ENCODE measurements at places on chromosomes 7 and 10.

DNA sequence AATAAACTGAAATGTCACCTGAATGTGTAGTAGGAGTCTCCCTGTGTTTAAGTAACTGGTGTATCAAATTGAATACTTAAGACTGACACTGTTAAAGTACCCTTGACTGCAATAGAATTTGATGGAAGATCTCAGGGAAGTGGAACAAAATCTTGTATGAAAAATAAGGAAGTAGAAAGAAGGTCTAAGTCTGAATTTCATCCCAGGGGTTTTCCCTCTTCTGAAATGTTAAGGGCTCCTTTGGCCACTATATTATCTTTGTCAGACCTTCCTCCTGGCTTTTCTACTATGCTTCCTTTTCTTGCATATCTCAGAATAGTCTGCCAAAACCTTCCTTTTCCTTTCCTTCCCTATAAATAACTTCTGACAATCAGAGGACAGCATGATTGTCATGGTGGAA, 59.6 kb downstream of the BLNK start:
- DNase-seq: peak; percentile 67

DNA sequence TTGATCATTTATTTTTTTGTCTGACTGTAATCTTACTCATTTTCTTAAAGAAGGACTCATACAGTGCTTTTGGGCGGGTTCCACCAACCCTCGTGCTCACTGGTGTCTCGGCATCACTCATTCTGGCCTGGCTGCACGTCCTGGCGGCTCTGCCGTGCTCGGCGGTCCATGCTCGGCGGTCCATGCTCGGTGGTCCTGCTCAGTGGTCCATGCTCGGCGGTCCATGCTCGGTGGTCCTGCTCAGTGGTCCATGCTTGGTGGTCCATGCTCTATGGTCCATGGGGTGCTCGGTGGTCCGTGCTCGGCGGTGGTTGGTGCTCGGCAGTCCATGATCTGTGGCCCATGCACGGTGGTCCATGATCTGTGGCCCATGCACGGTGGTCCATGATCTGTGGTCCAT, 72.5 kb downstream of the WDR37 start:
- no peak for DNase-seq

DNA sequence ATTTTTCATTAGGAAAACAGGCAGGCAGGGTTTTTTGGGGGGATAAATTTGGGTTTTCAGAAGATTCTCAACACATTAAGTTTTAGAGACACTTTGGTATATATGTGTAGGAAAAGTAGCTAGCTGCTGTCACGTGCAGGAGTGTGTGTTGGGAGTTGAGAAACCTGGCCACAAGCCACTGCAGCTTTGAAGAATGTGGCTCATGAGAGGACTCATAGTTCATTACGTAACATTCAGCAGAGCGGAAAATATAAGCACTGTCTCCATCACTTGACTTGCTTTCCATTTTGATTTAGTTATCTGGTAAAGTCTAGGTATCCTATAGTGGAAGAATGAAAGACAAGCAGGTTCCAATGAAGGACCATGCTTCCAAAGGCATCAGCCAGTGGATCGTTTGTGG, 31.2 kb downstream of the SMNDC1 start:
- DNase-seq: peak; percentile 88

- peak; percentile 62 for DNase-seq
These were observed 2.9 kb upstream of the ADAM8 start for GRCh38 chr10:133279326-133280226.

DNA sequence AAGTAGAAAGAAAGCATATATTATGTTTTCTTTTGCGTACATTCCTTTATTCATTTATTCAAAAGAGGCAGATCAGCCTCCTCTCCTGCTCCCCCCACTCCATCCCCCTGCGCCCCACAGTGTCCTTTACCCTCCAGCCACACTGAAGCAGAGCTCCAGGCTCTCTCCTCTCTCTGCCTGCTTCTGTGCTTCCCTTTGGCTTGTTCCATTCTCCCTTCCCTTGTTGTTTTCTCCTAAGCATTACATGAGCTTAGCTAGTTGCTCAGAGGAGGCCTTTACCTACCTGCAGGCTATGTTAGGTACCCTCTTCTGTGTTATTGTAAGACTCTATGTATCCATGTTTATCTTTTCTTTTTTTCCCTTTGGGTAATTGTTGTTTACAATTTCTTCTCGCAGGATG, 27.4 kb downstream of the CNNM2 start:
- DNase-seq: no peak

DNA sequence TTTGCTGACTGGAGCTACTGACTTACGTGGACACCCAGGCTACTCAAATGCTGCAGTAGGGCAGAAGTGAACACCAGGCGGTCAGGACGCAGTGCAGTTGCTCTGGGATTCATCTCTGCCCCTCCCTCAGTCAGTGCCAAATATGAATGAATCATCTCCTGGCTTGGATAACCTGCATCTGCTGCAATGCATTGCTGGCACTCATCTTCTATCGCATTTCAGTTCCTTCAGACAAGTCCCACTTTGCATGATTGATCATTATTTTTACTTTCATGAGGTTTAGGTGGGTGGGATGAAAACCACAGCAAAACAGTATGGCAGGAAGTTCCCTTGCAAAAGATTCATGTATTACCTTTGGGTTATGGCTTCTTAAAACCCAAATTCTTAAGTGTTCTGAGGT, 224.6 kb upstream of the NRP1 start:
- no peak for DNase-seq

DNA sequence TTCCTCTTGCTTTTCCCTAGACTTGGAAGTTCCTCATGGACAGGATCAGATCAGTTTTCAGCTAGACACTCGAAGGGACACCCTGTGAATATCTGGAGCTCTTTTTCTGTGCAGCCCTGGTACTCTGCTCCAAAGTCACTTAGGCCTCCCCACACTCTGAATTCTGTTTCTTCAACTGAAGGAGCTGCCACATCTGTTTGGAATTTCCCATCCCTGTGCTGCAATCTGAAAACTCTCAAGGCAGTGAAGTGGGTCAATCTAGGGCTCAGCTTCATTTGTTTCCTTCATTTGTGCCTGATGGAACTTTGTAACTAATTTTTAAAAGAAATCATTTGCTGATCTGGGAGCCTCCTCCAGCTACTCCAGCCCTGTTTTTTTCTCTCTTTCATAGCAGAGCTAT, 9.6 kb downstream of the EPC1 start:
- peak; percentile 31 for DNase-seq

- DNase-seq: no peak
These were observed 125.6 kb upstream of the STEAP4 start for GRCh38 chr7:88432301-88432700.

DNA sequence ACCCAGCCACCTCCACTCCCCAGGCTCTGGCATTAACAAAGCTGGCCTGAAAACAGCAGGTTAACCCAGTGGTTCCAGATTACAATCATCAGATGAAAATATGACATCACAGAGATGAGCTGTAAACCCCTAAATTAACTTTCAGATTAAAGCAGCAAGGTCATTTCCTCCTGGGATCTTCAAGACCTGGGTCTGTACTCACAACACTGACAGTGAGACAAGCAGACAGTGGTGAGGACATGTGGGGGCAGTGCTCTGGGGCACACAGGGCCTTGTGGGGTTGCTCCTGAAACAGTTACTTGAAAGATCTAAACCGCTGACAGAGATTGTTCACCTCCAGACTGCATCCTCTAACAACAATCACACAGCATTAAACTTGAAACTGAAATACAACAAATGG, 134.1 kb downstream of the ZNF438 start:
- no peak for DNase-seq

- no peak for DNase-seq
These were observed 126.7 kb downstream of the ARL4A start for GRCh38 chr7:12814107-12814506.

DNA sequence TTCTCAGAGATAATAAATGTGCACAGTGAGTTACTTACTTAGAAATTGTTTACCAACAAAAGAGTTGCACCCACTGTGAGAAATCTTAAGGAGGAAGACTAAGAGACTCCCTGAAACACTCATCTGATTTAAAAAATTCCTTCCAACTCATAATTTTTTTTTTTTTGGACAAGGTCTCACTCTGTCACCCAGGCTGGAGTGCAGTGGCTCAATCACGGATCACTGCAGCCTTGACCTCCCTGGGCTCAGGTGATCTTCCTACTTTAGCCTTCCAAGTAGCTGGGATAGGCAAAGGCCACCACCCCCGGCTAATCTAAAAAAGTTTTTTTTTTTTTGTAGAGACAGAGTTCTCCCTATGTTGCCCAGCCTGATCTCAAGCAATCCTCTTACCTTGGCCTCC, 36.0 kb downstream of the MALSU1 start:
- DNase-seq: no peak

- no peak for DNase-seq
These were observed 26.8 kb downstream of the TACR2 start for GRCh38 chr10:69389827-69390490.

- peak; percentile 93 for DNase-seq
These were observed 40.6 kb upstream of the PIK3CG start for GRCh38 chr7:106824458-106824857.

DNA sequence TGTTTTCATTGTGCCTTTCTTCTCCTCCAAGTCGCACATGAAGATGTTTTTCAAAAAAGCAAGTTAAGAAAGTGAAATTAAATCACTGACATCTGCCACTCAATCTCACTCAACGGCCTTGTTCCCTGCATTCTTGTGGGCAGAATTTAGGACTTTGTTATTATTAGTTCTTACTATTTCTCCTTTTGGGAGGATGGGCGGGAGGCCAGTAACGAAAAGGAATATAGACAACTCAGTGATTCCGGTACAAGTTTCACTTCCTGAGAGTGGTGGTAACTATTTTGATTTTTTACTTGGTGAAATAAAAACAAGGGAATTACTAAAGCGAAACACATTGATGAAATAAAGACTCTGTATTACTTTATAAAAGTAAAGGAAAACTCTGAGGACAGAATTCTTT, 231.9 kb upstream of the HABP2 start:
- DNase-seq: peak; percentile 93

- peak; percentile 61 for DNase-seq
These were observed 136.1 kb downstream of the ICA1 start for GRCh38 chr7:8125680-8126444.

- no peak for DNase-seq
These were observed 826.7 kb downstream of the TYW1 start for GRCh38 chr7:67823345-67823744.

GRCh38 chr10:91761721-91762120, 36.5 kb upstream of the TNKS2 start:
- peak; percentile 31 for DNase-seq

GRCh38 chr10:110495731-110496552, 1.8 kb upstream of the DUSP5 start:
- peak; percentile 92 for DNase-seq

- no peak for DNase-seq
These were observed 23.4 kb downstream of the ACSM6 start for GRCh38 chr10:95217476-95217875.

DNA sequence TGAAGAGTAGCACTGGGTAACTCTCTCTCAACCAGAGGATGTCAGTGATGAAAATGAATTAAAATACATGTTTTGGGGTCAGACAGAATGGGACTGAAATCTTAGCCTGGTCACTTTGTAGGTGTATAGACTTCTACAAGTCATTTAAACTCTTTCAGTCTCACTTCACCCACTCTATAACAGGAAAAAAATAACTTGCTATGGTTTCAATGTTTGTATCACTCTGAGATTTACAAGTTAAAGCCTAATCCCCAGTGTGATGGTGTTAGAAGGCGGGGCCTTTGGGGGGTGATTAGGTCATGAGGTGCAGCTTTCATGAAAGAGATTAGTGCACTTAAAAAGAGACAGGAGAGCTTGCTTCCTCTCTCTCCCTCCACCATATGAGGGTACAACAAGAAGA, 134.8 kb downstream of the INHBA start:
- no peak for DNase-seq

DNA sequence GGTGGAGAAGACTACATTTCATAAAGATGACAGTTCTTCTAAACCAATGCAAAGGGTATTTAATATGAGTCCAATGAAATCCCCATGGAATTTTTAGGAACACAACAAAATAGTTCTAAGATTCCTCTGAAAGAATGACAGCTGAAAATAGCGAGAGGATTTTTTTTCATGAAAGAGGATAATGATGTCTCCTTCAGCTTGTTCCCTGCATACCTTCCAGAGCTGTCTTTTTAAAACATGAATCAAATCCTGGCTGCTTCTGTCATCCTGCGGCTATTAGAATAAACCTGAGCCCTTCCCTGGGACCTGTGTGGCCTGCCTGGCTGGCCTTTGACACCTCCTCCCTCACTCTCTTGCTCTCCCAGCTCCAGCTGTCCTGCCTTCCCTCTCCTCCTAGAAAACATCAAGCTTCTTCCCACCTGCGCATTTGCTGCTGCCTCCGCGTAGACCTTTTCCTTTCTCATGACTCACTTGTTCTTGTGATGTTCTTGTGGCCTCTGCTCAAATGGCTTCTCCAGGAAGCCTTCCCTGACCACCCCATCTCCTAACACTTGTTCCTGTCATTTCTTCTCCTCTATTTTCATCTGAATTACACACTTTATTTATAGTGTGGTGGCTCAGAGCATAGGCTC, 57.4 kb downstream of the EEPD1 start:
- DNase-seq: no peak

DNA sequence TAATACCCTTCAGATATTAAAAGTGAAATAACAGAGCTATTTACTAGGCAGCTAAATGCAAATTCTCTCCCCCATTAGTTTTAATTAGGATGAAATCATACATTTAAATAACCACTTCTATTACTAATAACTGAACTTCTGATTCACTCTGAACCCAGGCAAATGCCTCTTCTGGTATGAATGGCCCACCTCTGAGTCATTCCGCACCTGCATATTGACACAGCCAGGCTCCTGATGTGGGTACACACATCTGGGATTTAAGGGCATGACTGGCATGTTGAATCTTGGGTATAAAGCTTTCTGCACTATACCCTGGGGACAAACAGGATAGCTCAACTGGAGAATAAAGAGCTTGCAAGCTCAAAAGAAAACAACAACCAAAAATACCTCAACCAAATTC, 140.9 kb downstream of the AUTS2 start:
- no peak for DNase-seq

GRCh38 chr7:132897093-132897687, 184.7 kb downstream of the CHCHD3 start:
- no peak for DNase-seq

GRCh38 chr10:7547206-7547605, 119.6 kb downstream of the ITIH5 start:
- DNase-seq: no peak

DNA sequence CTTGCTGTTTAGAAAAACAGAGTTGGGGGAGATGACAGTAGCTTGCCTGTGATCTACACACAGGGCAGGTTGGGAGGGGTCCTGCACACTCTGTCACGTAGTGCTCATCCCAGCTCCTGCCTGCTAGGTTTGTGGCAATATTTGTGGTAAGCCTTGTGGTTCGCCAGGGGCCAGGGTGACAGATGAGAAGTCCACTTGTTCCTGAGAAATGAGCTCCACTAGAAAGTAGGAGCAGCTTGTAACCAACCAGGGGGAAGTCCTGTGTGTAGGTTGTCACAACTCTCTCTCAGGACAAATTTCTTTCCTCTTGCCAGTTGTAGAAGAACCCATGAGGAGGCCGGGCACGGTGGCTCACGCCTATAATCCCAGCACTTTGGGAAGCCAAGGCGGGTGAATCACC, 147.0 kb downstream of the TCF7L2 start:
- peak; percentile 82 for DNase-seq

Data from inflammatory macrophage treated with lipopolysaccharide for 4 hours (primary cell).